ENCODE measurements at places on chromosomes 2 and 18.

GRCh38 chr18:77911971-77912605, 662.4 kb downstream of the GALR1 start:
- no peak for DNase-seq

GRCh38 chr18:74249181-74249968, 42.4 kb downstream of the CYB5A start:
- DNase-seq, result no peak

- no peak for DNase-seq
These were observed 532.2 kb downstream of the RIT2 start for GRCh38 chr18:42583283-42583731.

- no peak for DNase-seq
These were observed 46.7 kb upstream of the SERPINE2 start for GRCh38 chr2:224085811-224086210.

DNA sequence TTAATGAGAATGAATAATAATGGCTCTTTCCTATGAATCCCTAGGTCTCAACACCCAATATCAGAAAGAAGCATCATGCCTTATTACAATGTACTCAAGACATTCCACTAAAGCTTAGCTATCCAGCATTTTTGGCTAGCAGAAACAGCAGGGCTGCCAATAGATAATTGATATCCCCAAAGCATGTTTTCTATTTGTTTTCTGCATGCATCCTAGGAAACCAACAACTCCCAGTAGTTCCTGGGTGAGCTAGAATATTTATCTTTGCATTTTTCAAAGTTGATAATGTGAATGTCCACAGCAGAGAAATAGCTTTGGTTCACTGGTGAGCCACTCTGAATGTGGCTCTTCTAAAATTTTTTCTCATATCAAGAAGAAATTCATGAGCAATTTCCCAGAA, 5.8 kb upstream of the ANTXR1 start:
- no peak for DNase-seq

- DNase-seq, result no peak
These were observed 93.6 kb upstream of the HNMT start for GRCh38 chr2:137870682-137871081.

GRCh38 chr2:223956300-223956699, 963 bp upstream of the MRPL44 start:
- DNase-seq, result no peak

GRCh38 chr2:148720501-148721001, 76.0 kb downstream of the EPC2 start:
- DNase-seq, result no peak

GRCh38 chr2:217954971-217955740, 47.6 kb downstream of the TNS1 start:
- no peak for DNase-seq

DNA sequence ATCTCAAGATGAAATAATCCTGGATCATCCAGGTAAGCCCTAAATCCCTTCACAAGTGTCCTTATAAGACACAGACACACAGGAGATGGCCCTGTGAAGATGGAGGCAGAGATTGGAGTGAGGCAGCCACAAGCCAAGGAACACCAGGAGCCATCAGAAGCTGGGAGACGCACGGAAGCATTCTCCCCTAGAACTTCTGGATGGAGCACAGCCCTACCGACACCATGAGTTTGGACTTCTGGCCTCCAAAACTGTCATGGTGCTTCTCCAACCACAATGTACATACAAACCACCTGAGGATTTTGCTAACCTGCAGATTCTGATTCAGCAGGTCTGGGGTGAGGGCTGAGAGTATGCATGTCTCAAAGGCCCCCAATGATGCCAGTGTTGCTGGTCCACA, 42.5 kb downstream of the ADD2 start:
- DNase-seq, result no peak
